ENCODE measurements at places on chromosomes 12 and 14. TPM values are rescaled to one million over a fixed set of nuclear protein-coding genes. Genes with fewer than 3 reads are reported as not detected.

DACT1 gene
- total RNA-seq, result 29.0 TPM

KCNC2 gene
- 1.1 TPM for total RNA-seq

ADGRD1 gene
- total RNA-seq, result 3.7 TPM

L2HGDH gene
- total RNA-seq, result 8.3 TPM

ANO2 gene
- 9.2 TPM for total RNA-seq

PRB3 gene
- total RNA-seq, result not detected

IQSEC3 gene
- 3.9 TPM for total RNA-seq

ERH gene
- total RNA-seq, result 311 TPM

CLEC4C gene
- total RNA-seq, result not detected

TTC9 gene
- 6.1 TPM for total RNA-seq

C12orf54 gene
- total RNA-seq, result not detected

ELK3 gene
- 1.0 TPM for total RNA-seq

ZNF605 gene
- 15.5 TPM for total RNA-seq

KCNA5 gene
- total RNA-seq, result 0.50 TPM

ACVRL1 gene
- total RNA-seq, result 0.76 TPM

RNASE2 gene
- total RNA-seq, result not detected

KRT2 gene
- total RNA-seq, result not detected

DHH gene
- total RNA-seq, result 0.09 TPM

SIRT4 gene
- 3.3 TPM for total RNA-seq

PKP2 gene
- total RNA-seq, result 1.7 TPM

KANSL2 gene
- total RNA-seq, result 57.5 TPM

RNASE7 gene
- 0.40 TPM for total RNA-seq

MORN3 gene
- 0.81 TPM for total RNA-seq

TMEM253 gene
- 2.0 TPM for total RNA-seq

ZNF10 gene
- 30.4 TPM for total RNA-seq

RHOJ gene
- 40.1 TPM for total RNA-seq

SYCP3 gene
- 0.75 TPM for total RNA-seq

STON2 gene
- total RNA-seq, result 66.1 TPM
